ENCODE measurements at places on chromosomes 7 and 10.
A peak's percentile ranks its signal among the peaks of the same experiment; 100 is the strongest.

GRCh38 chr7:70334871-70335270, 736.6 kb downstream of the AUTS2 start:
- DNase-seq, result no peak

GRCh38 chr10:48659790-48660189, 24.9 kb upstream of the WDFY4 start:
- DNase-seq, result no peak

DNA sequence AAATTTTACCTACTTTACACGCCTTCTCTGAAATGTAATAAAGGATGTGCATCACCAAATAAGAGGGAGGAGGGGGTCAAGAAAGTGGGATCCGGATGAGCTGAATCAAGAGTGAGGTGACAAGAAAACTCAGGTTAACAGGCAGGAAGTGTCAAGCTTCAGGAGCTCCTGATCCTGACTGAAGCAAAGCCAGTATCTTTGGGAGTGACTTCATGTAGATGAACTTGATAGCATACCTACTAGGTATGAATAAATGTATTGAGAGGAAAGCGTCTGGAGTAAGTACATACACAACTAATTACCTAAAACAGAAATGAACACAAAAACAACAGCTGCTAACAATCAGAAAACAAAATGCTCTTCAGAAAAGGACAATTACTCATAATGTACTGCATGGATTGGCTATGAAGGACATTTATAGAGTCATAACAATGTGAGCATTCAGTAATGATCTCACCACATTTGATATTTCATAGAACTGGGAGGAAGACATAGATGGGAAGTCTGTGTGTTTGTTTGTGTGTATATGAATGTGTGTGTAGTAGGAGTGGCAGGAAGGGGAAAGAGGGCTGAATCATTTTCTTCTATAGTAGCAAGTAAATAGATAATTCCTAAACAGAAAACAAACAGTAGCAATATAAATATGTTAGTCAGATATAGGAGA, 29.4 kb downstream of the PRKG1 start:
- DNase-seq, result no peak

GRCh38 chr10:30821261-30821993, 191.9 kb upstream of the LYZL2 start:
- no peak for DNase-seq

DNA sequence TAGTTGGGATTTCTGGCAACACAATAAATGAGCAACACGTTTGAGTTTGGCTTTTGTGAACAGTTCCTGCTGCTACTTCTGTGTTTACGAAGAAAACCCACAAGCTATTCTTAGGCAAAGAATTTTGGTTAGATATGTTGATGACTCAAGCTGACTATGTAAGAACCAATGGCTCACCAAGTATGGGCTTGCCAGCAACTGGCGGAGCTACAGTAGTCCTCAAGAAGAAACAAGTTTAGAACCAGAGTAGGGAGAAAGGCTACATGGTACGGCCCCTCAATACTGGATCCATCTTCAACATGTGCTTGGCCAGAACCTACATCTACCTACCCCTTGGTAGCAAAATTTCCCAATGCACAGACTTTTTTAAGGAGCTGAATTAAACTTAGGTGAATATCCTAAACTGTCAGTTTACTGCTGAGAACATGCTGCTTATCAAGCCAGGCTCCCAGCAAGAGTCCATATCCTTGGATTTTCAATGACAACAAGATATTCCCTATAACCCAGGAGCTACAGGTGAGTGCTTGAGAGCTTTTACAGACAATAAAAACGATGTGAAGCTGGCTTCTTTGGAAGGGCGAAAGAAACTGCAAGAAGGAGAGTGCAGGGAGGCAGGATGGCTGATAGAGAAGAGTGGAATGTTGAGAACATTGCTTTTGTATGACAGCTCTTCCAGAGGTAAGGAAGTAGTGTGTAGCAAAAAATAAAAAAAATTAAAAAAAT, 74.3 kb upstream of the ASAH2 start:
- DNase-seq, result no peak

GRCh38 chr7:117127585-117128168, 174.4 kb downstream of the ST7 start:
- DNase-seq, result peak; percentile 33

DNA sequence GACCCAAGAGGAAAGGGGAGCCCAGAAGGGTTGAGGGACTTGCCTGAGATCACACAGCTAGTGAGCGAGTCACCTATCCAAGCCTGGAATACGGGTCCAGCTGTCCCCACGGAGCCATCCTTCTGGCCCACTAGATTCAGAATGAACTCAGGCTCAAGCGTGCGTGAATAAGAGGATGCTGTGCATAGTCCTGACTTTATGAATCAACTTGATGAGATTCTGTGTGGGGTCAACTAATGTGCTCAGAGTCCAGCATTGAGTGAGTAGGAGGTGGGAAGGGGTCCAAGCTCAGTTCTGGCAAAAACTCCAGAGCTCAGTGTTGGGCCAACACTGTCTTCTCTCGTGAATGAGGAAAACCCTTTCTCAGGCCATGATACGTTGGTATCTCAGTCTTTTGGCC, 41.4 kb downstream of the CAMK1D start:
- DNase-seq, result no peak

- no peak for DNase-seq
Observed at GRCh38 chr7:81260152-81260551, 341.3 kb upstream of the SEMA3C start.

DNA sequence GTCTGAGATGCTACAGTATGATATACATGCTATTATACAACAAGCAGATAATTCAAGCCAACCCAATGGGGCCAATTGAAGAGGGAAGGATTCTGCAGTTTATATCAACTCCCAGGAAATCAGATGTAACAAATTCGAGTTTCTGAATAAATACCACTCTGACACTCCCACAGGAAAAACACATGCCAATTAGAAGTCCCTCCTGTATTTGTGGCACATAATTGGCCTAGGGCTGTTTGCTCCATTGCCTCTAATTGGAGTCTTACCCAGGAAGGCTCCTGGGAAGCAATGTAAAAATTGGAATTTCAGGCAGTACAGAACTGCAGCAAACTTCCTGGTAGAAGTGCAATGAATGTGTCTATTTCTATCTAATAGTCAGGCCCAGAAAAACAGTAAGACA, 4.7 kb downstream of the PPA1 start:
- DNase-seq, result no peak
